Mesendoderm (in vitro differentiated cells): ENCODE measurements at places on chromosomes 7 and 10.

GRCh38 chr7:96238976-96239766 lies 82.7 kb downstream of the SLC25A13 start:
- no peak for DNase-seq

DNA sequence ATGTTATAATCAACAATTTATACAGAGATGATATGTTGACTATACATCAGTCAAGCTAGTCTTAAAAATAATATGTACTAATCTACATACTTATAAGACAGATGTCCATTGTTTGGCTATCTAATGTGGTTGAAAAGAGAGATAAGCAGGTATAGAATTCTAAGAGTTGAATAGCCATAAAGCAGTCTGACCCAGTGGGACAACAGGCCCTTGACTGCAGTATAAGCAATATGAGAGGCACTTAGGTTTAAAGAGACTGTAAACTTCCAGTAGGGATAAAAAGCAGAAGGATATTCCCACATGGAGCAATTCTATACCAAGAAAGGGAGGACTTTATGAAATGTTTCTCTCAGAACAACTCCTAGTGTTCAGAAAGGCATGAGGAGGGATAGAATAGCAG lies 139.3 kb downstream of the ELAPOR2 start:
- DNase-seq: no peak

DNA sequence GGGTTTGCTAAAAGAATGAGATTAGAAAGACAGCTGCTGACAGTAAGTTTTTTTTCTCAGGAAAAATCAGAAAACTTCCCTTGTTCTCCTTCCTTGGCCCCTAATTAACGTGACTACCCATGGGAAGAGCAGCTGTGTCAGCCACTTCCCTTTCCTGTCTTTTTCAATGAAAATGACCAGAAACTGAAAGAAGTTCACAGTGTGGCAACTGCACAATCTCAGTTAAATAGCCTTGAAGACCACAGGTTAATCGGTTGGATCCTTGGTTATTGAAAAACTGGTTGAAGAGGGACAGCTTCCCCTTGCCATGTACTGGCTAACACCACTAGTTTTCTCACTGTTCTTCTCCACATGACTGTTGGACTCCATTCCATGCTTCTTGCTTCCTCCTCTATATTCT lies 148.8 kb upstream of the AGR3 start:
- no peak for DNase-seq

DNA sequence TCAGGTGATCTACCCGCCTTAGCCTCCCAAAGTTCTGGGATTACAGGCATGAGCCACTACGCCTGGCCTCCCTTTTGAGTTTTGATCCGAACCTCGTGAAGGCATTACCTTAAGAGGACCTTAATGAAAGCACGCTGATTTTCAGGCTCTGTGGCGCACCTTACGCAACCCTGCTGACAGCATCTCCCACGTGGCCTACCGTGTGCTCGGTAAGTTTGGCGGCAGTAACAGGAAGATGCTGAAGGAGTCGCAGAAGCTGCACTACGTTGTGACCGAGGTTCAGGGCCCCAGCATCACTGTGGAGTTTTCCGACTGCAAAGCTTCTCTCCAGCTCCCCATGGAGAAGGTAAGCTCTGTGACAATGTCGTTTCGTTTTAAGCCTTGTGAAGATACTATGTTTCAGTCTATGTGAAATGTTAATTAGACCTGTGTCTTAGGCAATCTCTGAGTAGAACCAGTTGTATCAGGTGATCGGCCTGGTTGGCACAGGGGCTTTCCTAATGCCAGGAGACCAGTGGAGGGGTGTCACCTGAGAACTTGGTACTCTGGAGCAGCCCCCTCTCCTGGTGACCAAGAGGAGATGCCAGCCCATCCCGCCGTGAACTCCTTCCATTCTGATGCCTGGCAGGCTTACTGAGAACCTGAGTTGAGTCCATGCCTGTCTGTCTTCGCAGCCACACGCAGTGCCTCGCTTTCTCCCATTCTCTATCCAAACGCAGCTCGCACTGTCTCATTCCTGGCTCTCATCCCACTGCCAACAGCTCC lies 43.5 kb downstream of the TRRAP start:
- DNase-seq: peak; percentile 21

- peak; percentile 50 for DNase-seq
Measured at GRCh38 chr10:29692121-29692539, 57.4 kb upstream of the SVIL start.

- no peak for DNase-seq
Measured at GRCh38 chr7:7519056-7519455, 16.6 kb downstream of the COL28A1 start.

DNA sequence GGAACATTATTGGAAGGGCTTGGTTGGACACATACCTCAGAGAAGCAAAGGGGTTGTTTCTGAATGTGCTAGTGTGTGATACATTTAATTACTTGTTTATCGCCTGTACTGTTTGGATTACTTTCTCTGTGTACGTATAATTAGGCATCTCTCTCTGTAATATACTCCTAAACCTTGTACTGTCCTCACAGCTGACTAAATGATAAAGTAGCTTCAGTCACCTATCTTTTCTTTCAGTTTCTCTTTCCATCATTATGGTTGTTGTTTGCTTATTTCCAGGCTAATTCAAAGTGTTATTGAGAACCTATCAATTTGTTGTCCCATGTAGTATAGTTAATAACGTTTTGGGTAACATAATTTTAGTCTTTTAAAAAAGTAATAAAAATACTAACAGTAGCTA lies 34.0 kb downstream of the MXI1 start:
- DNase-seq: no peak

GRCh38 chr7:140062118-140062527 lies 628 bp downstream of the PARP12 start:
- no peak for DNase-seq

DNA sequence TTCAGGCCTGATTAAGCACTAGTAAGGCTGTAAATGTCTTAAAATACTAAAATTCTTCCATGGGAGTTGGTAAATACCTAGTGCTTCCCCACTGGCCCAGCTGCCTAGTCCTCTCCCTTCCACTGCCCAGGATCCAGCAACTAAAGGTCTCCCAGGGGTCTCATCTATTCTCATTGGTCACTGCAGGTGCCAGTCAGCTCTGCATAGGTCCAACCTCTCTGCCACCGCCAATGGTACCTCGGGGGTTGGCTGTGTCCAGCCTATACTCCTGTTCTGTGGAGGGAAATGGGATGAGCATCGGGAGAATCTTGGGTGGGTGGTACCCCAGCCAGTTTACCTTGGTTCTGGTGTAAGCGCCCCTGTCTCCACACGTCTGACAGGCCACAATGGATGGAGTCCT lies 6.1 kb upstream of the CREB5 start:
- DNase-seq: peak; percentile 62

- no peak for DNase-seq
Measured at GRCh38 chr7:92720604-92721350, 115.6 kb downstream of the CDK6 start.
